NCI-H2227 treated with DMSO at 0.1 percent for 48 hours (cell line): ENCODE measurements at places on chromosomes 3 and 15.

DNA sequence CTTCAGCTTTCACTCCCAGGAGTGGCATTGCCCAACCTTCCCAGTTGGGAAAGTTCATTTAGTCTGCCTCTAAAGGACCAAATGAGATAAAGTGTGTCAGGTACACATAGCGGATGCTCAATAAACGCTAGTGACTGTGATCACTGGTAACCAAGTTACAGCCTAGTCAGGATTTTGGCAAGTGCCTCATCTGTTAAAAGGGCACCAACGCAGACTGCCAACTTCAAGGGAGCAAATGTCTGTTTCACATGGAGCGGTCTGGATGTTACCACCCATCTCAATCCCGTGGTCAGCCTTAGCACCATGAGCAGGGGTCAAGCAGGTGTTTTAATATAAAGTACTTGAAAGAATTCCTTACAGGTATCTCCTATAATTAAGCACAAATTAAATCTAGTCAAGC is 22.7 kb downstream of the SLCO3A1 start:
- DNase-seq: no peak

DNA sequence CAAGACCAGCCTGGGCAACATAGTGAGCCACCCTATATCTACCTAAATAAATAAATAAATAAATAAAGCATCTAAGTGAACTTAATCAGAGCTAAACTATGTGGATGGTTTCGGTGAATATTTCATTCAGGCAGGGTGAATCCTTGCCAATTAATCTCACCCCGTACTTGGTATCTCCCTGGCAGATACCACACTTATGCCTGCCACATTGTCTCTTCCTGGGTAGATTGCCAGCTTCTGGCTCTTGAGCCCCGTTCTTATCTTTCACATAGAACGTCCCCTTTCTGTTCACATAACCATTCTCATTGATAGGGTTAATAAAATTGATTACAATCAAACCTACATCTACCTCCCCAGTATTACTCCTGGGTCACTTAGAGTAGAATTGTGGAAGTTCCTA is 7.0 kb downstream of the SNAP23 start:
- DNase-seq: no peak

DNA sequence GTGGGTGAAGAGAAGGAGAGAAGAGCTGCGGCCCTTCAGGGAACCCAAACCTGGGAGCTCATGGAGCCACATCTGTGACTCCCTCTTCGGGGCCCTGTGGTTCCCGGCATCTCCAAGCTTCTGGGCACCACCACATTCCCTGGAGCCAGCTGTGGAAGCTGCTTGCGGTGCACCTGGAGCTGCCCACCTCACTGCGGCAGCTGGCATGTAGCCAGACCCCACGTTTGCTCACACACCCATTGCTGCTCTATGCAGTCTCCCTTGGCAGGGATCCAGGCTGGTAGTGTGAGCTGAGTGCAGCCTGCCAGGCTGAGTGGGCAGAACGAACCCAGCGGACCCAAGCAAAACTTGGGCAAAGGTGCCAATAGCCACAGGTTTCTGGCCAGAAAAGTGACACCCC is 16.8 kb upstream of the PLA2G4E start:
- DNase-seq: no peak

DNA sequence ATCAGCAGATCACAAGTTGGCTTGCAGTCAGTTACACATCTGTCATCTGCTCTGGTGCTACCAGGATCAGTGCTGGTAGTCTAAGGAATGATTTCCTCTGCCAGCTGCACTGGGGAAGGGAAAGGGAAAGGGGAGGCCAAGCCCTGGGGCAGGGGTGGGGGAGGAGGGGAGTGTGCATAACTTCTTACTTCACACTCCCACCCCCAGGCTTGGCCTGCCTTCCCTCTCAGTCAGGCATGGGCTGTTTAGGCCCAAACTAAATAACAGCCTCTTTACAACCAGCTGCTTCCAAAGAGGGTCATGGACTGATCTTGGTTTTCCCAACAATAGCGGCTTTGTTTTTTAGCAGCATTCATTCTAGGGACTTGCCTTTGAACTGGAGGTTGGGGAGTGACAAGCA is 86.1 kb upstream of the PSMD6 start:
- DNase-seq: no peak

GRCh38 chr15:59999612-60000112 is 4.4 kb upstream of the FOXB1 start:
- DNase-seq: no peak

GRCh38 chr3:13548696-13549622 is at the start of gene FBLN2:
Gene FBLN2, plus strand, starts transcription at chr3:13549125. Its CDS starts 21,231 bp downstream, at chr3:13570356.
- peak; percentile 2 for DNase-seq

DNA sequence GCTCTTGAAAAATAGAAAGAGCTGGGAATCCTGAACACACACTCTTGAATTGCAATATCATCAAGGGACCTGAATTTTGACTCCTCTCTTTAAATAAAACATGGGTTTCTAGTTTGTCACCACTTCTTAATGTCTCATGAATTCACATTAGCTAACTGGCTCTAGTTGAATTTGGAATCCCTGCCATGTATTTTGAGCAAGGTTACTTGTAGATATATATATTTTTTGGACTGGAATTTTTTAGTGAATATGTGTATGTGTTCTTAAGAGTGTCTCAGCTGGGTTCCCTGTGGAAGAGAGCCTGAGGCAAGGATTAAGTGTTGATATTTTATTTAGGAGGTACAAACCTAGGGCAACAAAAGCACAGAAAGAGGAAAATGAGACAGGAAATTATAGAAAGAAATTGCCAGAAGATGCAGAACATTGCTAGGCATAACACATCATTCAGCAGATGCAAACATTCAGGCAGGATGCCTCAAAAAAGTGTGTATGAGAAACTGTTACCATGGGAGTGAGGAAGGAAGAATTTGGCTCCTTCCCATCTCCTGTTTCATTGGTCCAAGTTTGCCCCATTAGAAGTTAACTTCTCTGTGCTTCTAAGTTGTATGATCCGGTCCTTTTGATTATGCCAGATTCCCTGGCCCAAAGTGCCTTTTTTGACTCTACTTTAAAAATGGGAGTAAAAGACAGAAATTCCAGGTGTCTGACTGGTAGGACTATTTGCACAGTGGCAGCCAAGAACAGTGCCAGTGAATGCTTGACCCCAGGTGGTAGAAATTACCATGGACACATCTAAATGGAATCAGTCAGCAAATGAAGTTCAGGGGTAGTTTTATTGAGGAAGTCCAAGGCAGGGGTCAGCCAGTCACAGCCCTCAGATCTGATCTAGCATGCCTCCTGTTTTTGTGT is 253.7 kb upstream of the TGFBR2 start:
- DNase-seq: no peak

DNA sequence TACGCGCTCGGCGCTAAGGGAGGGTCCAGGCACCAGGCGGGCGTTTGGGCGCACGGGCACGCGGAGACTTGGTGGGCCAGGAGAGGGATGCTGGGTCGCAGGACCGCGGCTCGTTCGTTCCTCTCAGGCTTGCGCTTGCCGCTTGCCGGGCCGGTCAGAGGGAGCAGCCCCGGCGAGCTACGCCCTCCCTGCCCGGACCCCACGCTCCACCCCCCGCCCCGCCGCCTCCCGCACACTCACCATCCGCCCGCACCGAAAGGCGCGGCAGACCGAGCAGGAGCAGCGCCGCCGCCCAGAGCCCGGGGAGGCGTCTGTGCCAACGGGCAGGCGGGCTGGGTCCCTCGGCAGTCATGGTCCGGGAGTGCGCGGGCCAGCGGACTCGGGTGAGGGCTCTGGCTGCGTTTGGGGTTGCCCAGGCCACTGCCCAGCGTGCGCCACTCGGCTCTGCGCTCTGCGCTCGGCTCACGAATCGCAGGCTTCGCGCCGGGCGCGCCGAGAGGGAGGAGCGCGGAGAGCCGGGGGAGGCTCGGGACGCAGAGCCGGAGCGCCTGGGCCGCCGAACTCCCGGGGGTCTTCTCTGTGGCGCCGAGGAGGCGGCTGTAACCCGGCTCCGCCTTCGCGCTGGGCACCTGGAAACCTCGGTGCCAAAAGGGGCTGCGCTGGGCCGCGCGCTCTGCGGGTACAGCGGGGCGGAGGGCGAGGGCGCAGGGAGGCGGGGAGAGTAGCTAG is at the start of gene SUSD5:
TSS of gene SUSD5 (minus strand) at position 365 of the 729 bp plus-strand sequence. CDS start at position 352, 13 bp downstream.
- no peak for DNase-seq

GRCh38 chr3:123876858-123877257 is 7.3 kb downstream of the MYLK start:
- no peak for DNase-seq

GRCh38 chr15:46467041-46467440 is 832.2 kb downstream of the SQOR start:
- no peak for DNase-seq

GRCh38 chr3:156620901-156621300 is 53.5 kb upstream of the TIPARP start:
- DNase-seq: no peak

DNA sequence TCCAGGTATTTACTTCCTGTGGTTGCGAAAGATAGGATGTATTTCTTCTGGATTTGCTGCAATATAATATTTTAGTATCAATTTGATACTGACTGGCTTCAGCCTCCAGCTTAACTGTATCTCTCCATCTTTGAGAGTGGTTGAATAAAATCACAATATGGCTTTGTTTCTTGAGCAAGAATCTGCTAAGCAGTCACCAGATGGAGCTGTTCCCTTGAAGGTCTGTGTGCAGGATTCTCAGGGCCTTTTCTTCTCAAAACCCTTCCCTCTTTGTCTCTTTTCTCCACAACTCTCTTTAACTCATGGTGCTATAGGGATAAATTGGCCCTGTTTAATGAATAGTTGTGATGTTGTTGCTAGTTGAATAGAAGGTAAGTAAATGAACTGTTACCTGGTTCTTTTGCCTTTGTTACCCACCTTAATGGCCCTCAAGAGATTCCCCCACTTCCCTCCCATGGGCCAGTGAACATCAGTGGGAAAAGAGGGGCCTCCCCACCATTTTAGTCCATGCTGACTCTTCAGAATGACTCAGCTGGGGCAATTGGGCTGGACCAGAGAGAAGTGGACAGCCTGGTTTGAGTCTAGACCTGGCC is 34.8 kb upstream of the RAB6B start:
- peak; percentile 52 for DNase-seq

DNA sequence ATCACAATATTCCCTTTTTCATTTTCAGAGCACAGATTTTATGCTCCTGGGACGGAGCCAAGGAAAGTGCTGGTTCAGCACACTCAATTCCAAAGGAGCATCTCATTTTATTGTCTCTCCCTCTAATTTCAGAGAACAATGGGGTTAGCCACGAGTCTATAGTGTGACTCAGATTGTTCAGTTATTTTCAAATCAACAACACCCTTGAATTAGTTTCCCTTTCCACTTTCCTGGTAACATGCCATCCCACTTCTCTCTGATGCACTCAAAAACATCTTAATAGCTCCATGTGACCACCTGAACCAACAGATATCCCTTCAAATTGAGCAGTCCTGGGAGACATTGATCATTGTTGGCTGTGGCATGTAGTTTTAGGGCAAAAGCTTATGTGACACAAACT is 389.7 kb upstream of the MDFIC2 start:
- DNase-seq: no peak

GRCh38 chr3:11907667-11908660 is 61.3 kb upstream of the TAMM41 start:
- DNase-seq: no peak

- peak; percentile 20 for DNase-seq
Measured at GRCh38 chr15:76994971-76995945, at the start of gene PSTPIP1. Gene PSTPIP1, plus strand, starts transcription at chr15:76995126. Its CDS starts 448 bp downstream, at chr15:76995574.

- no peak for DNase-seq
Measured at GRCh38 chr3:44210967-44211366, 30.7 kb upstream of the TOPAZ1 start.

DNA sequence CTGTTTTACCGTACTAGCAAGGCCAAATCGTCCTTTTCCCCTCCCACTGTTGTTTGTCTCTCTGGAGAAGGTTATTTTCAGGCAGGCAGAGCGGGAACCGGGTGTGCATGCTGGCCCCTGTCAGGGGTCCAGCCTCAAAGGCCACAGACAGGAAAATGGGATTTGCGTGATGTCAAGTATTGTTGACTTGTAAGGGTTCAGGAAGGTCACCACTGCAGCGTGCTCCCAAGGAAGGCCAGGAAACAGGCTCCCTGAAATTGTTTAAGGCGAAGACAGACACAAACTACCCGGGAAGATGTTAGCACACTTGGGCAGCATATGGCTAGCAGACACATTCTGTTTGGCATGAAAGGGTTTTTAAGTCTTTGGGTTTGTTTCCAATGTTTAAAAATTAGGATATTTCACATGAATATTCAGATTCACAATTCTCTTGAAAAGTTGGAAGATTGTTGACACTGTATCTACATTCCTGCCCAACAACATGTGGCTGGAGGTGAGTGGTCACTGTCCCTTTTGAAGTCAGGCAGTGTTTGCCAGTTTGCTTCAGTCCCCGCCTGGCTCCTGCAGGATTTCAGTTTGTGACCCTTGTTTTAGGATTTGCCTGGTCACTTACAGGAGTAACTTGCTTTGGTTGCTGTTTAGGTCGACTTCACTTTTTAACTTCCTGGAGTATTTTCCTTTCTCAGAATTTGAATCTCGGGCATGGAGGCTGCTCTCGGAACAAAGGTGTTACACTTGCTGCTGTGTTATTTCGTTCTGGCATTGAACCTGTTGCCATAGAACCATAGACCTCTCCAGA is 90.4 kb downstream of the BDH1 start:
- DNase-seq: no peak

- no peak for DNase-seq
Measured at GRCh38 chr3:4849739-4850138, 129.5 kb upstream of the BHLHE40 start.

DNA sequence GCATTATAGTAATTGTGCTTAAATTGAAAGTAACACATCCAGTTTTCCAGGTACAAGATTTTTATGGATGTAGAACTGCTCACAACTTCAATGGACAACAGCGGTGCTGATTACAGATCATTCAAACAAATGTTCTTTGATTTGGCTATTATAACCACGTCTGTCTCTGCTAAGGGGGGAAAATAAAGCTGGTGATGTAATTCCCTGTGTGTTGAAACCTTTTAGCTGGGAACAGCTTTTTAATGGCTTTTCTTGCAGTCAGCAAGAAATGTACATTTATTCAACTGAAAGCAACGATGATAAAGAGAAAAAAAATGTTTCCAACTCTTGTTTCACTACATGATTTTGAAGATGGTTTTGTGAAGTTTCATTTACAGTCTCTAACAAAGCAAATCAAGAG is 431.9 kb upstream of the AGTR1 start:
- DNase-seq: no peak

GRCh38 chr3:123618768-123619484 is 34.1 kb upstream of the HACD2 start:
- no peak for DNase-seq

DNA sequence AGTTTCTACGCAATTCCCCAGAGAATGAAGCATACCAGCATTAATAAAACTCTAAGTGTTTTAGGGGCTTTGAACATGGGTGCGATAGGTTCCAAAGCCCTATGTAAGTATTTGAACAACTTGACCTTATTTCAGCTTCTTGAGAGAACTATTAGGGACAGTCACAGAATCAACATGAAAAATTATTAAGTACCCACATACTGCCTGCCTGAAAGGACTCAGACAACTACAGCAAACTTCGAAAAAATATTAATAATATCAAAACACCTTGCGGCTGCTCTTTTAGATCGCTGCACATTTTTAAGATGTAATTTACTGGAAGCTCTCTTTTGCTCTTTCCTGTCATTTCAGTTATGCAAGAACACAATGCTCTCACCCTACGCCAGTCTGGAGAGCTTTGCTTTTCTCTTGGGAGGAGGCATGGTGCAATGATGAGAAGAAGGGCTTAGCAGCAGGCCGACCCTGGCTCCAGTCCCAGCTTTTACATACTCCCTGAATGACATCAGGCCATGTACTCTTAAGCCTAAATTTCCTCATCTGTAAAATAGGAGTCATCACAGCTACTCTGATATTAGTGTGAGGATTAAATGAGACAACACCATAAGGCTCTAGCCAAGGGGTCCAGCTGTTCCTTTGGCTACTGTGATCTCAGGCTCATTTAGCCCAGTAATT is 640.7 kb downstream of the FHIT start:
- DNase-seq: no peak

- peak; percentile 45 for DNase-seq
Measured at GRCh38 chr3:175346573-175347356, 487.6 kb downstream of the NAALADL2 start.
